ENCODE measurements at places on chromosomes 4 and X.

DNA sequence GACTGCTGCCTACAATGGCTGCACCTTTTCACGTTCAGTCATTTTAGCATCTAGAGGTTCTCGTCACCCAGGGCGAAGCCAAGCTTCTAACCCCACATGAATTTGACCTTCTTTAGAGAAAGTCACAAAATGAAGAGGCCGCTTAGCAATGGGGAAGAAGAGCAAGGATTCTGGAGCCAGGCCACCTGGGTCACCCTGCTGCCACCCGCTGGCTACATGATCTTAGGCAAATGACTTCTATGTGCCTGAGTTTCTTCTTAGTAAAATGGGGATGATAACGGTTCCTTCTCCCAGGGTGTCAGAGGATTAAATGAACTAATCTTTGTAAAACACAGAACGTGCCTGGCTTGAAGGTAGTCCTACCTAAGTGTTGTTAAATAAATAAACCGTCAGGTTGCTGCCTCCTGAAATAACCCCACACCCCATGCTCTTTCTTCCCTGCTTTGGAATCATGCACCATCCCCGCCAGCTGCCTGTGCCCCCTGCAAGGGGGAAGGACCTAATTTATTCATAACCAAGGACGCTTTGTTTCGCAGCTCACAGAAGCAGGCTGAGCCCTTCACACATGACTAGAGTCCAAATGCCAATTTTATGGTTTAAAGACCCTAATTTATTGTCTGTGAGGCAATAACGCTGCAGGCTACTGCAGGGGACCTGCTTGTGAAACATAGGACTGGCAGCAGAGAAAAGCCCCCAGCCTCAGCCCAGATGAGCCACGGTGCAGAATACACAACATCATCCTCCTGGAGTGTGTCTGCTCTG is 28.6 kb upstream of the NSG1 start:
- DNase-seq = no peak

GRCh38 chr4:10006231-10006600 is 15.1 kb downstream of the SLC2A9 start:
- DNase-seq = peak; percentile 67

DNA sequence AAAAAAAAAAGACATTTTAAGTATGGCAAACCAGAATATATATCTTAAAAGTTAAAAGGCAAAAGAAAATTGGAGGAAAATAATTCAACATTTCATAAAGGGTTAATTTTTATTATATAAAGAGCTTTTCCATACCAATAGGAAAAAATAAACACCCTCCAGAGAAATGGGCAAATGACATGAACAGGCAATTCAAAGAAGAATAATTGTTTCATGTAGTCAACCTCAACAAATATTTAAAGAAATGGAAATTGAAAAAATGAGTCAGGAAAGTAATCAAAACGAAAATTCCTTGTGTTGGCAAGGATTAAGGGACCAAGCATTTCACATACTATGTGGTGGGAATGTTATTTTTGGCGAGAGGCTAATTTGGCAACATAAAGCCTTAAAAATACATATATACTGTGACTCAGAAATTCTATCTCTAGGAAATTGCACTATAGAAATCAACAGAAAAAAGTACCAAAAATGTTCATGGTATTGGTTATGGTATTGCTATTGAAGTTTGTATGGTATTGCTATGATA is 87.6 kb downstream of the HAUS3 start:
- DNase-seq = no peak

DNA sequence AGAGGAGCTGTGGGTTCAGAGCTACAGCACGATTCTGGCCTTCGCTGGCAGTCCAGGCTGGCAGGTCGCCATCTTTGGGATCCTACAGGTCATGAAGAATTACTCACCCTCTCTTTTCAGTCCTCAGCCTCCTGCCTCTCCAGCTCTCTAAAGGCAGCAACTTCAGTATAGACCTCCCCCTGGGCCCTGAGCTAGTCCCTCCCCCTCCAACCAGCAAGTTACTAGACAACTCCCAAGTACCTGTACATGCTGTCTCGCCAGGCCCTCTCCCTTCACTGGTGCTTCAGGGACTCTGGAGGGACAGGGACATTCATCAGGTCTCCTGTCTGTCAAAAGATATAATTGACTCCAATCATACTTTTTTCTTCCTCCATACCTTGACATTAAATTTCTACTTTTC is at the start of gene GPR119:
Gene GPR119 (minus strand): TSS at position 155 of the 400 bp plus-strand sequence. CDS start 227 bp downstream, outside the sequence.
- DNase-seq = no peak

DNA sequence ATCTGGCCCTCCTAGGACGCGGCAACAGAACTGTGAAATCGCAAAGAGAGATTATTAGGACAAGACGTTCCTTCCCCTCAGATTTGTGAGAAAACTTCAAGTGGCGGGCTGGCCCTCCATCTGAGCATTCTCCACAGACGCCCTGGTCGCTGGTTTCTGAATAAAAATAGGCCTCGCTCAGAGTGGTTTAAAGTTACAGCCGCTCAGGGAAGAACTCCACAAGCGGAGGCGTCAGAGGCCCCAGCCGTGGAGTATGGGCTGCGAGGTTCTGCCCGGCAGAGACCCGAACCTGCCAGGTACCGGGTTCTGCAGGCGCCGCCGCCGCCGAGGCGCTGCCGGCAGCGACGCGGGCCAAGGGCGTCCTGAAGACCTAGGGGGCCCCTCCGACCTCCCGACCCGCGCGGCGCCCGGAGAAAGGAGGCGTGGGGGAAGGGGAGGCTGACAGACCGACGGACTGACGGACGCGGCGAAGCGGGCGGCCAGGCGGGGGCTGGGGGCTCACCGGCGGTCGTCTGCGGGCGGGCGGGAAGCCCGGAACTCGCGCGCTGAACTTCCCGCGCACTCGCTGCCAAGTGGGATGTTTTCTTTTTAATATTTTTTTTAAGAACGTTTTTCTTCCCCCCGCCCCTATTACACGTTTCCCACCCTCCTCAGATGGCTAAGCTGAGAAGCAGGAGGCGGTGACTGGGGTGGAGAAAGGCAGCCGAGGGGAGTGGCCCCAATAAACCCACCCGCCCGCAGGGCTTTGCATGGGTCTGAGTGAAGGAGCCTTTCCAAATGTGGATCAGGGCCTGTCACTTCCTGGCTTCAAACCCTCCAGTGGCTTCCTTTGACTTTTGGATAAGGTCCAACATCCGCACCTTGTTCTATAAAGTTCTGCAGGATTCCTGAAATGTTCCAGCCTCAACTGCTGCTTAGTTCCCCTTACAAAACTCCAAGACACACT is at the start of gene PABPC4L:
Gene PABPC4L (minus strand): TSS at position 574 of the 946 bp plus-strand sequence. CDS start 770 bp downstream, outside the sequence.
- no peak for DNase-seq

DNA sequence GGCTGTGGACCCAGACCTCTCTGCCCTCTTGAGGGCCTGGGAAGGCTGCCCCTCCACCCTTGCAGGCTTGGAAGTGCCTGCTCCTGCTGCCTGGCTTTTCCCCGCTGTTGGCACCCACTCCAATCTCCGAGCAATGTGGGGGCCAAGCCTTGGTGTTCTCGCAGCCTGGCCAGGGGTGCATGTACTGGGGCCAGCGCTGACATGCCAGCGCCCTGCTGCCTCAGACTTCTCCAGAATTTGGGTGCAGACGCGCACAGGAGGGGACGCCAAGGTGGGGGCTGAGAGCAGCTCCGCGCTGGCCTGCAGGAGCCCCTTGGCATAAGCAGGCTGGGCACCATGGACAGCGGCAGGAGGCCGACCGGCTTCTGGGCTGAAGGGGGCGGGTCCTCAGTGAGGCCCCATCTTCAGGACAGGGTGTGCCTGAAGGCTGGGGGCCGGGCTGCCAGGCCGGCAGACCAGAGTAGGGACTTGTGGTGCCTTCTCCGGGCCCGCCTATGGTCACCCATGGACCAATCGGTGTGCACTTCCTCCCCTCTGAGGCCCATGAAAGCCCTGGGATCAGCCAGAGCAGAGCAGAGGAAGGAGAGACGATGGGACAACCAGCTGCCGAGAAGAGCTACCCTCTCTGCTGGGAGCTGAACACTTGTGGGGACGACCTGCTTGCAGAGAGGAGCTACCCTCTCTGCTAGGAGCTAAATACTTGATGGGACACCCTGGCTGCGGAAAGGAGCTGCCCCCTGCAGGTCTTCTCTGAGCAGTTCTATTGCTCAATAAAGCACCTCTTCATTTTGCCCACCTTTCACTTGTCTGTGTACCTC is 118.3 kb downstream of the DNAAF6 start:
- no peak for DNase-seq
